ENCODE measurements at places on chromosomes 2 and 18.

DNA sequence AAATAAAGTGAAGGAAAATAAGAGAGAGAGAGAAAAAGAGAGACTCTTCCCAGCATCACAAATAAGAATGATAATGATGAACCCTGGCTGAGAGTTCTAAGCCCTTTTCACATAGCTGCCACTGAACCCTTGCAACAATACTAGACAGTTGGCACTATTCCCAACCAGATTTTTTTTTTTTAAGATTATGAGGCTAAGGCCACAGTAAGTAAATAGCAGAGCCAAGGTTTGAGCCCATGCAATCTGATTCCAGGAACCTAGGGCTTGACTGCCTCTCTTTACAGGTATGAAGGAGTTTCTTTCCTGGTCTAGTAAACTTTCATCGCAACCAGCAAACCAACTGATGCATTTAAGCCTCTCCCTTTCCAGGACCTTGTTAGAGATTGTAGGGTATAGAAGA, 424.6 kb downstream of the NCKAP5 start:
- no peak for DNase-seq

DNA sequence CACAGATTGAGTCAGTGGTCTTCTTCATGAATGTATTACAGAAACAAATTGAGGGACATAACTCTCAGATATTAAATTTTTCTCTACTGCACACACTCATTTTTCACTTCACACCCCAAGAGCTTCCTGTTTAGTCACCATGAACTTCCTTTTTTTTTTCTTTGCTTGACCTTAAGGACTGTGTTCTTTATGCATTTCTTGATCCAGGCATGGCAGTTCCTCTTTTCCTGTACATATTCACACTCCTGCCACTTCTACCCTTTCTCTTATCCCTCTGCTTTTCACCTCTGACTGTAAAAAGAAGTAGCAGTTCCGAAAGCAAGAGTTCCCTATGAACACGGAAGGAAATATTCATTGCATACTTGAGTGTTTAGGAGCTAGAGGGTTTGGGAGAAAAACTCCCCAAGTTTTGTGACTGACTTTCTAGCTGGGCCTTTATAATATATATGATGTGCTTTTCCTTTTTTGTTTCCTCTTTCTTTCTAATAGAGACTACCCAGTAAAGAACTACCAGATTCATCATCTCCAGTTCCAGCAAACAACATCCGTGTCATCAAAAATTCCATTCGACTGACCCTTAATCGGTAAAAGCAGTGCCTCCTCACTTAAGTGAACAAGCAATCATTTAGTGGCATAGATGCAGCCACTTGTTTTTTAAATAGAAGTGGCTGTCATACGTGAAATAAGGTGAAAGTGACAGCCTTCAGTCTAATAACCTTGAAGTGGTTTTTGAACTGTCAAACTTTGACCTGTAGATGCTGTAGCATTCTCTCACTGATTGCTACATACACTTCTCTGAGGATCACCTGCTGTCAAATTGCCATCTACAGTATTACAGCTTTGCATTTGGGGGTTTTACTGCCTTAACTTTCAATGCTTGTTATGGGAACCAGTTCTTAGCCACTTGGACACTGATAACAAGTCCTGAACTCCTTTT, 40.8 kb downstream of the PAPOLG start:
- no peak for DNase-seq

- peak; percentile 9 for DNase-seq
Observed at GRCh38 chr18:8988260-8988871, 114.1 kb upstream of the NDUFV2 start.

DNA sequence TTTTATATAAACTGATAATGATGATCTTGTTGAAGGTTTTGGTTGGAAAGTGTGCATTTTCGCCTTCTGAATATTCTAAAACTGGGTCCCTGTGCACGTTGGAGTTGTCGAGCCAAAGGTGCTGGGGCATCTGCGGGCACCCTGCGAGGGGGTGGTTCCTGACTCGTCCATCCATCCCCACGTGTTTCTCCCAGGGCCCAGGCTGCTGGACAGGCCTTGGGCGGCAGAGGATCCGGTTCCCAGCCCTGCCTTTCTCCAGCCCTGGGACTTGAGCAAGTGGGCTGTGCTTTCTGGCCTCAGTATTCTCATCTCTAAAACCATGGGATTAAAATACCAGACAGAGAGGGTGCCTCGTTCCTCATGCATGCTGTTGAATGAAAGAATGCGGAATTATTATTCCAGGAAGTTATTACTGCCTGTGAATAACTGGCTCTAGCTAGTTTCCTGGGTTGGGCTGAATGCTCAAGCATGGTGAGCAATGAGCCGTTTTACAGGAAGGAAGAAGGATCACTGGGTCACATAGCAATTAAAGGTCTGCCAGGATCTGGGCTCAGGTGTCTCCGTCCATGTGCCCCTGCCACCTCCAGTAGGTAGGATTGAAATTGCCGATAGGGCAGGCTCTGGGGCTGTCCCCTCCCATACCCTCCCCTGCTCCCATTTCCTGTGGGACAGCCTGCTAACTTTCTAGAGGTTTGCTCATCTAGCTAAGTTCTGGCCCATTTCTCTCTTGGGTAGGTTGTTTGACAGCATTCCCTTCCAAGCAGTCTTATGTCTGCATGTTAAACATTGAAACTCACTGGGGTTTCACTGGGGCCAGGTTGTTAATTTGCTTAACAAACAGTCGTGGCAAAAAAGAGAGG, 77.2 kb upstream of the HS6ST1 start:
- DNase-seq: no peak

GRCh38 chr2:188976545-188977268, 2.5 kb downstream of the COL3A1 start:
- DNase-seq: no peak

DNA sequence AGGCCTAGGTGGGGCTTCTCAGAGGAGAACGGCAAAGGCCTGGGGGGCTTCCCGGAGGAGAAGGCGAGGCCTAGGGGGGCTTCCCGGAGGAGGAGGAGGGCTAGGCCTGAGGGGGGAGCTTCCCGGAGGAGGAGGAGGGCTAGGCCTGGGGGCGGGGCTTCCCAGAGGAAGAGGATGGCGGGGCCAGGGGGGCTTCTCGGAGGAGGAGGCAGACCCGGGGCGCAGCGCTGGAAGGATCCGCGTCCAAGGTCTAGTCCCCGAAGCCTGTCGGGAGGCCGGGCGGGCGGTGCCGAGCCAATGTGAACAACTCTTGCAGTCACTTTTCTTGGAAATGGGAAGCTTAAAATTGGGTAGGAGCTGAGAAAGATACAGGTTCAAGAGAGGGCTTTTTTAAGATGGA, 30.0 kb upstream of the TUBA3D start:
- DNase-seq: no peak

GRCh38 chr2:85920810-85921545, 32.2 kb upstream of the ST3GAL5 start:
- DNase-seq: no peak

GRCh38 chr2:99420031-99420430, 69.8 kb downstream of the REV1 start:
- no peak for DNase-seq

- no peak for DNase-seq
Observed at GRCh38 chr2:48107326-48107925, 201.1 kb upstream of the FBXO11 start.

GRCh38 chr18:12862467-12862866, 21.6 kb downstream of the PTPN2 start:
- no peak for DNase-seq

GRCh38 chr2:120437604-120438000, 91.7 kb downstream of the INHBB start:
- DNase-seq: no peak

- DNase-seq: no peak
Observed at GRCh38 chr2:64675860-64676259, 22.1 kb upstream of the SERTAD2 start.

DNA sequence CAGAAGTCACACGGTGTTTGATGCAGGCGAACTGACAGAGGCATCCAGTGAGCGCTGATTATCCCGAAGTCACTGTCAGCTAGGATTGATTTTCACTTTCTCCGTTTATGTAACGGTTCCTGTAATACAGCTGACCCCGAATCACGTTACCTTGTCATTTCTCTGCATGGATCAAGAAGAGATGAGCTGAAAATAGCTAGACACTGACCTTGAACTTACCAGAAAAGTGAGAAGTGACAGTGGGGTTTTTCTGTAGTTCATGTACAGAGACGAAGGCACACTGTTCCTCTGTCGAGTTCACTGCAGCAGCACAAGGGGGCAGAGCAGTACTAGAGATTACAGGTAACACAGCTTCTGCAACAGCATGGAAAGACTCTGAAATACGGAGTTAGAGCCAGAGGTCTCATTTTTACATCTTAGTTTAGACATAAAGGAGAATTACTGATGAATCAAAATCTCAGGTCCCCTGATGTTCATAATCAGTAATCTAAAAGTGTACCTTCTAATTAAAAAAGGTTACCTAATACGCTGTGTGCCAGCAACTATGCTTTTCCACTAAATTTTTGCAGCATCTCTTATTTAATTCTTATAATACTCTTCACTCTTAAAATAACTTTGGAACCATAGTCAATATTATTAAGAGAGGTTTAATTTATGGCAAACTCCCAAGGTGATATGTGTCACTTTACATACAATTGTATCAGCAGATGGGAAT, 33.1 kb downstream of the ARHGAP15 start:
- peak; percentile 34 for DNase-seq

DNA sequence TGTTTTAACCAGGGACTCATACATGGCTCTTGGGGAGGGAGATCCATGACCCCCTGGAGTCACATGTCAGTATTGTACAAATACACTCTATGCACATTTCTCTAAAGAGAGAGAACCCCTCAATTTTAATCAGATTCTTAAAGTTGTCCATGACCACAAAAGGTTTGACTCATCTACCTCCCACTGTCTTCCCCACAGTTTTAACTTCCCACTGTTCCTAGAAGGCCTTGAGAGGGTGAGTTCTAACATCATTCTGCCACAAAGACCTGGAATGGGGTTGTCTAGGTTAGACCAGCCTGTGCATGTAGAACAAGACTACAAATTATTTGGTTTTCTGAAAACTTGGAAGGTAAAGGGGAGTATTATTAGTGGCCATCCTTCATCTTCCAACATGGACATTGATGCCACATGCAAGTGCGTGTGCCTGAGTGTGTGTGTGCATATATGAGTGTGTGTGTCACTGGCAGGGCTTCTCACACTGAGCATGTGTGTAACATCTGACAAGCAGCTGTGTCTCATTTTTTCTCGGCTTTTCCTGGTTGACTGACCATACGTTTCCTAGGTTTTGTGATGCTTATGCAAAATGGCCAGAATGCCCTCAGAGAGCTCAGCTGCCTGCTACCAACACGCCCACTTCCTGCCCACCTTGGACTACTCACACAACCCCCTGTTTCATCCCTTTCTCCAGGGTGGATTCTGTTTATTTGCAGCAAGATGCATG, 94.6 kb upstream of the LGALSL start:
- no peak for DNase-seq

DNA sequence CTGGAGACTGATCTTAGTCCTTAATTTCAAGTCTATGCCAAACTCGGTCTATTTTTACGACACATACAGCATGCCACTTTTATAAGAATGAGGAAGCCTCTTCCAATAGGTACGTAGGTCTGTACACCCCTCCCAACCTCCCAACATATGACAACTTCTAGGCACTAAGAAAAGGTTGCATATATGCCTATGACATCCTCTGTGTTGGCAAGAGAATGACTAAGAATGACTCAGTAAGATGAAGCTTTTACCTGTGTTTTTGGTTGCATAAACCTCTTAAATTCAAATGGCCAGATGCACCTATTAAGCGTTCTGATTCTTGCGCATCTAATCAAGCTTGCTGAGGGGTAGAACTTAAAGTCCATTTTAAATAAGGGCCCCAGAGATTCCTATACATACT, 586.4 kb upstream of the ZEB2 start:
- DNase-seq: no peak

GRCh38 chr2:199704358-199705238, 146.4 kb downstream of the FTCDNL1 start:
- DNase-seq: no peak

- DNase-seq: no peak
Observed at GRCh38 chr2:37829616-37830395, 95.3 kb upstream of the RMDN2 start.

- DNase-seq: no peak
Observed at GRCh38 chr2:100281521-100282438, 40.5 kb downstream of the LONRF2 start.

DNA sequence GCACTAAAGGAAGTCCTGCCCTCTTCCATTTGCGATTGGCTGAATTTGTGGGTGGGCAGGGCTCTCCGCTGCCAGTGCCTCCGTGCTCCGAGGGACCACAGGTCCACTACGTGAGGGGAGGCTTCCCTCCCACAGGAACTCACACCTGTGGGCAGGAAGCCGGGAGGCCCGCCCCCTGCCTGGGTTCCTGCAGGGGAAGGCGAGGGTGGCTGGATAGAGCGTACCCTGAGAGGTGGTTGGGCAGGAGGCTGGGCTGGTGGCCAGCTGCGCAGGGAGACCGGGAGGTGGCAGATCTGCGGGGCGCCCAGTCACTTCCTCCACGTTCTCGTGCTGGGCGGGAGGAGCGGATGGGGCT, 47.0 kb upstream of the PTH2R start:
- no peak for DNase-seq

DNA sequence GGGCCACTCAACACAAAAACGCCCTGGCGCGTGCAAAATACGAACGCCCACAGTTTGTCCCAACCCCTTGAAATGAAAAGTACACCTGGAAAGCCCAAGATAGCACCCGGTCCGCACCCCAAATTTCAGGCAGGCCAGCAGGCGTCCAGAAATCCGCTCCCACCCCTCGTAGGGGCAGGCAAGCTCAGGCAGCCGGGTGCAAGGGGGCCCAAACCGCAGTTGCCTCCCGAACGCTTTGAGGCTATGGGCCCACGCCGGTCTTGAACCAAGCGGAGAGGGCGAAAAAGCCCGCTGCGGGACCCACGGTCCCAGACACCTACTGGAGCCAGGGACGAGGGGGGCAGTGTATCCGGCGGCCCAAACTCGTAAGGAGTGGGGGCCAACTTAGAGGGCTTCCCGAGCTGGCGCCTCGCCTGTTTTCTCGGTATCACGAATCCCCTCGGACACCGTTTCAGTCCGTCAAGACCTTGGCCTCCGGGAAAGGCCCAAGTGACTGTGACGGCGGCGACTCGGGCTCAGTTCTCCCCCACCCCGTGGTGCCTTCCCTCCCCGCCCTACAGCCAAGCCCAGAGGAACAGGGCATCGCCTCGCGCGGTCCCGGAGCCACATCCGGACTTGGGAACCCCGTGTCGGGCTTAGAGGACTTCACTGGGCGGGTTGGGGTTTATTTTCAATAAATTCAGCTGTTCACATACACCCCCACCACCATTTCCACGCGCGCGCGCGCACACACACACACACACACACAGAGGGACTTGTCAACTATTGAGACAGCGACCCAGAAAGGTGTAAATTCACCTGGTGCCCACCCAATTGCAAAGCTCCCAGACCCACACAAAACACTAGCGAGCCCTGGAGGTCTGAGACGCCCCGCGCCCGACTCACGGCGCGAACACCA, 6.2 kb upstream of the SATB2 start:
- DNase-seq: no peak

- no peak for DNase-seq
Observed at GRCh38 chr2:20838016-20838415, 15.1 kb upstream of the LDAH start.

GRCh38 chr2:134261398-134262131, 7.7 kb downstream of the MGAT5 start:
- no peak for DNase-seq

Data from T-helper 22 cell (primary cell).